MV-4-11 (cell line): ENCODE measurements at places on chromosomes 2 and 18.

DNA sequence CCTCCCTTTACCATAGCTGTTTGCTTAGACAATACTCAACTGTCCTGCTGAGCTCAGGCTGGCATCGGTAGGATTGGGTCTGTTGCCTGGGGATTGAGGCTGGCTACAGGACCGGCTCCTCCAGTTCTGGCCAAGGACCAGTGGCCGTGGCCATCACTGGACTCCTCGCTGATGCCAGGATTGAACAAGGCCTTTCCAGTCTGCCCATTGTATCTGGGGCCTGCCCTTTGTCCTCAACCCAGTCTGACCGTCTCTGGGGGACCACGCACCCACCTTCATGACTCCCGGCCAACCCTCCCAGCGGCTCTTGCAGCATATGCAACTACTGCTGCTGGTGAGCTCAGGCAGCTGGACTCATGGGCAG, 28.7 kb downstream of the SH2D6 start:
- DNase-seq, result no peak

GRCh38 chr2:73266061-73266901, 18.0 kb downstream of the FBXO41 start:
- no peak for DNase-seq

DNA sequence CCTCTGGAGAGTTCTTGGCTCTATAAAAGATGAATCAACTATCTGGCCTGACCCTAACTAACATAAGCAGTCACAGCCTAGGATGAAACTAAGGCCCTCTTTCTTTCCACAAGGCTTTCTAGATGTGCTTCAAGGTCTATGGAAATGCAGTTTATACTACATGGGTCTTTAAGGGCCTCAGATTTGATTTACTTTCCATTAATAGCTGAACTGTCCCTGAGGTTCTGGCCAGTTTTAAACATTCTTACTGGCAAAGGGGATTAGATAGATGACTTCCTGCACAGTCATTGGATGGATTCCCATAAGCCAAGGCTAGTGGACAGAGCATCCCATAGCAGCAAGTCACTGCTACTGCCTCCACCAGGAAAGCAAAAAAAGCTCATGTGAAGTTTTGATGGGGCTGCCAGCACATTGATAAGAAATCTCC, 38.1 kb upstream of the LCLAT1 start:
- no peak for DNase-seq

DNA sequence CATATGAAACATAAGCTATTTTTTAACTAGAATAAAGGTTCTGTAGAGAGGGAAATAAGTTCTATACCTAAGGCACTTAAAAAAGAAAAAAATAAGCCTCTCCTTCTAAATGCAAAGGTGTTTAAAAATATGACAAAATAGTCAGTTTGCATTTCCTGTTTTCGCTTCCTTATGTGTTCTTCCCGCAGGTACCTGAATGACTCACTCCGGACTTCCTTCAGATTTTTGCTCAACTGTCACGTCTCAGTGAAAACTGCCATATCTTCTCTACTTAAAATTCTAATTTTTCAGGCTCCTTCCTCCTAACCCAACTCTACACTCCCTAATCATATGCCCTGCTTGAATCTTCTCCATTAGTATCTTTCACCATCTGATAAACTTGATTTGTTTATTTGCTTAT, 1333.1 kb downstream of the LRP1B start:
- peak; percentile 1 for DNase-seq

DNA sequence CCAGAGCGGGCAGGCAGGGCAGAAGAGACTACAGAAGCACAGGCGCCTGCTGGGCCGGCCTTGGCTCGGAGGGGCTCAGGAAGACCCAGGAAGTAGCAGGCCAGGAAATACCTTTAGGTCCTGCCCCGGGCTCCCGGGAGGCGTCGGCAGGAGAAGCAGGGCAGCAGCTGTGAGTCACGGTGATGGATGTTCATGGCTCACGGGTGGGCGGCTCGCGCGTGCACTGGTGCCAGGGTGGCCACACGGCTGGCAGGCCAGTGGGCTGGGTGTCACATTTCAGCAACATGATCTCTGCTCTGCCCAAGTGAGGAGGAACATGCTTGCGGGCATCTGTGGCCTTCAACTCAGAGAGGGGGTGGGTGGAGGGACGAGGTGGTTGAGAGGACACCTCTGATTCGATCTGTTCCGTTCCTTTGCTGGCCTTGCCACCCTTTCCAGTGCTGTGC, 139.3 kb downstream of the KLHL29 start:
- DNase-seq, result no peak

DNA sequence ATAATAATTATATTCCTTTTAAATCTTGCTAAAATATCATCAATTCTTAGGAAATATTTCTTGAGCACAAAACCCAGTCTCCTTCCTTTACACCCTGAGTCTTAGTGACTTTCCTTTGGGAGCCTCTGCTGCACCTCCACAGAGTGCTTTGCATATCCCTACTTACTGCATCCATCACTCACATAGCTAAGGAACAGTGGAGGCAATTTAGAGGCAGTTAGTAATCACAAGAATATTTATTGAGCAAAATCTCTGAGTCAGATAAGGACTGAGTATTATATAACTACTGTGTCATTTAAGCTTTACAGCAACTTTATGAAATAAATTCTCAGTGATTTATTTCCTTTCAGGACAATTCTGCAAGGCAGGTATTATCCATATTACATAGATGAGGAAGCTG, 327.7 kb downstream of the TMX3 start:
- DNase-seq, result no peak

DNA sequence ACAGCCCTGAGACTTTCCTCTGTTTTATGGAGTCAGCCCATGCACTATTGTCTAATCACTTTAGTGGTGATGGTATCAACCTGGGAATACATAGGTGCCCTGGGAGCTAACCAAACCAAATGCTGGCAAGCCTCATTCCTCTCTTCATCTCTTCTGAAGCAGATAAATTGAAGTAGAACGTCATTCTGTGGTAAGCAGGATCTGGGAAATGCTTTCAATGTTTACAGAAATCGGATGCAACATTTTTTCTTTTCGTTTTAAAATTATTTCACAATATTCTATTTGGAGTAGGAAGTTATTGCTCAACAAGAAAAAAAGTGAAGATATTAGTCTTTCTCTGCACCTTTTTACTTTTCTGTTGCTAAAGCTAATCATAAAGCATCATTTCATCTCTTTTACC, 114.2 kb downstream of the RBMS1 start:
- peak; percentile 68 for DNase-seq

- DNase-seq, result no peak
These were observed 88.2 kb upstream of the TMEM200C start for GRCh38 chr18:5983488-5983887.

DNA sequence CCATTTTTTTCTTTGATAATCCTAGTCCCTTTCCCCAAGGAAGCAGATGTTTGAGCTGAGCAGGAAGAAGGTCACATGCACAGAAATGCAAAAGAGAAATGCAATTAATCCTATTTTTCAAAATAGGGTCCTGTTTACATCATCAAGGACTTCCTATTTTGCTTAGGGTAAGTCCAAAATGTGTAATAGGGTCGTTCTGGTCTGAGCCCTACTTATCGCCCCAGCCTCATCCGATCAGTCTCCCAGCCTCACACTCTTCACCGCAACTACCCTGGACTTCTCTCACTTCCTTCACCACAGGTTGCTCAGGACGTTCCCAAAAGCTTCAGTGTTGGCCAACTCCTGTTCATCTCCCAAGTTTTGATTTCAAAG, 32.8 kb downstream of the FOSL2 start:
- no peak for DNase-seq

DNA sequence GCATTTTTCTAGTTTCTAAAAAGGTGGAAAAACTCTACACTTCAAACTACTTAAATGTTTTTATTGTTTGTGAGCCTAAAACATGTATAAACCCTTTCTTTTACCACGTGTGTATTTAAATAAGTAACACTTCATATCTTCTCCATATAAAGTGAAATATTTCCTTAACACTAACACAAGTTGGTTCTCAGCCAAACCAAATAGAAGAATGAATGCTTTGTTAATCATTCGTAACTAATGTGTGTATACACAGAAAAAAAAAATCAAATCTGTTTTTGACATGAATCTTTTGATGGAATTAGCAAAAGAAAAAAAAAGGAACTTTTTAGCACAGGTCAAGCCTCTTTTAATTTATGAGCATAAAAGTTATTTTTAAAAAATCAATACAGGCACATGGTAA, 89.3 kb downstream of the EHBP1 start:
- no peak for DNase-seq

DNA sequence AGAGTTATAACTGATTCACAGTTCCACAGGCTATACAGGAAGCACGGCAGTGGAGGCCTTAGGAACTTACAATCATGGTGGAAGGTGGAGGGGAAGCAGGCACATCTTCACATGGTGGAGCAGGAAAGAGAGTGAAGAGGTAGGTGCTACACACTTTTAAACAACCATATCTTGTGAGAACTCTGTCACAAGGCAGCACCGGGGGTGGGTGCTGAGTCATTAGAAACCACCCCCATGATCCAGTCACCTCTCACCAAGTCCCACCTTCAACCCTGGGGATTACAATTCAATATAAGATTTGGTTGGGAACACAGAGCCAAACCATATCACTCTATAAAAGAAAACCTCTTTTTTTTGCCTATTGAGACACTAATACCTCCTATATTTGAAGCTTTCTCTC, 1108.5 kb upstream of the CDH2 start:
- DNase-seq, result no peak

DNA sequence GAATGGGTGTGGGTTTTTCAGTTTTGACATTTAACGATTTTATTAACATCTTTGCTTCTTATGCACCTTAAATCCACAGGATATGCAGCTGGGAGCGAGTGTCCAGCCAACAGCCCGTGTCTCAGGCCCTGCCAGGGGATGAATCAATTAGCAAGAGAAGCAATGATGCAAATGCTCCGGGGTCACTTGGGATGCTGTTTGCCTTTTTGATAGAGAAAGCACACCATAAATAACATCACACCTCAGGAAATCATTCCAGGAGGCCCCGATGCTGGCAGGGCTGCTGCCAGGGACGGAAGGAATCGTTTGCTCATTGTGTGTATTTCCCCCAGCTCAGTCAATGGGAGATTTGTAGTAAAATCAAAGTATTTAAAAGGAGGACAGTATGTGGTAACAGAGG, 394.0 kb upstream of the HNRNPA3 start:
- DNase-seq, result no peak

GRCh38 chr2:61905372-61906185, at the start of gene COMMD1:
Gene COMMD1 (plus strand): TSS chr2:61905674. CDS start chr2:61905679, 5 bp downstream.
- DNase-seq, result peak; percentile 62

- DNase-seq, result no peak
These were observed 67.0 kb upstream of the RMP24 start for GRCh38 chr18:35905436-35905835.

DNA sequence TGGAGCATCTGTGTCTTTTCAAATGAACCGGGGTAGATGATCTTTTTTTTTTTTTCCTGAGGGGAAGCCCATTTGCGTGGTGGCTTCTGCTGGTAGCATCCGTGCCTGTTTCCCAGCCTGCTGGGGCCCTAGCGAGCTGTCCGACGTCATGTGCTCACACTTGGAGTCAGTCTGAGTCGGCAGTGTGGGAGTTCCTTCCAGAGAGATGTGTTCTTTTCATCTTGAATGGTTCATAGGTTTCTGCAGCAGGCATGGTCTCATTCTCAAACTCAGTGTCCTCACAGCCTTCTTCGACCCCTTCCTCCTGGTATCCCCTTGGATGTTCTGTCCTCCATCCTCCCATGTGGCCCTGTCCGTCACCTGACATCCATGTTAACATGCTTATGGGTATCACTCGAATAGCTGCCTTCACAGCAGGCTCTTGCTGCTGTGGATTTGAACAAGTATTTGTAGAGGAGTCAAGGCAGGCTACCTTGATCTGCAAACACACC, 51.0 kb downstream of the LDLRAD4 start:
- no peak for DNase-seq

DNA sequence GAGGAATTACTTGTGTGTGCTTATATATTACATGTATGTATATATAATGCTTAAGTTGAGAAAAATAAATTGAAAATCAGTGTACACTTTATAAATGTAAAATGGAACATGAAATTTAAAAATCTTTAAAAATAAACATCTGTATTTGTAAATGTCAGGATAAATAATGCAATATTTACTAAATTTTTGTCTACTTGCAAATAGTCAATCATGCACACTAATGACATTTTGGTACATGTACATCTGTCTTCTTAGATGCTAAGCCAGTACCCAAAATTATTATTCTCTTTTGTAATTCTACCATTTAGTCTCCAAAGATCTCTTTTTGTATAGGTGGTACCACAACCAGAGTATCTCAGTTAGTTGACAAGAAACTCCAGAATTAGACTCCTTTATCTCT, 96.4 kb upstream of the SCN1A start:
- DNase-seq, result no peak

GRCh38 chr18:79576686-79577351, 102.8 kb upstream of the CTDP1 start:
- no peak for DNase-seq

- DNase-seq, result no peak
These were observed 69.9 kb downstream of the OSBPL6 start for GRCh38 chr2:178264211-178264610.

DNA sequence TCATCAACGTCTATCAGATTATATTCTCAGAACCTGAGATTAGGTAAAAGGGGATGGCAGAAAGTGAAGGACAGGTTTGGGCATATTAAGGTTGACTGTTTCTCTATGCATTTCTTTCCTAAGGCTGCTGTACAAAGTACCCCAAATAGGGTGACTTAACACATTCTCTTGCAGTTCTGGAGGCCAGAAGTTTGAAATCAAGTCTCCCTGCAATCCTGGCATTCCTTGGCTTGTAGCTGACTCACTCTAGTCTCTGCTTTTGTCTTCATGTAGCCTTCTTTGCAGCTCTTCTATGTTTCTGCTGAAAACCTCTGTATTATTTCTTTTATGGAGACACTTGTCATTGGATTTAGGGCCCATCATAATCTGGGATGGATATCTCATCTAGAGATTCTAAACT, 364.3 kb downstream of the PLCL1 start:
- no peak for DNase-seq

GRCh38 chr2:169909376-169909775, 82.1 kb downstream of the UBR3 start:
- DNase-seq, result no peak

- DNase-seq, result no peak
These were observed 352.9 kb downstream of the TXNL1 start for GRCh38 chr18:56285387-56286065.

DNA sequence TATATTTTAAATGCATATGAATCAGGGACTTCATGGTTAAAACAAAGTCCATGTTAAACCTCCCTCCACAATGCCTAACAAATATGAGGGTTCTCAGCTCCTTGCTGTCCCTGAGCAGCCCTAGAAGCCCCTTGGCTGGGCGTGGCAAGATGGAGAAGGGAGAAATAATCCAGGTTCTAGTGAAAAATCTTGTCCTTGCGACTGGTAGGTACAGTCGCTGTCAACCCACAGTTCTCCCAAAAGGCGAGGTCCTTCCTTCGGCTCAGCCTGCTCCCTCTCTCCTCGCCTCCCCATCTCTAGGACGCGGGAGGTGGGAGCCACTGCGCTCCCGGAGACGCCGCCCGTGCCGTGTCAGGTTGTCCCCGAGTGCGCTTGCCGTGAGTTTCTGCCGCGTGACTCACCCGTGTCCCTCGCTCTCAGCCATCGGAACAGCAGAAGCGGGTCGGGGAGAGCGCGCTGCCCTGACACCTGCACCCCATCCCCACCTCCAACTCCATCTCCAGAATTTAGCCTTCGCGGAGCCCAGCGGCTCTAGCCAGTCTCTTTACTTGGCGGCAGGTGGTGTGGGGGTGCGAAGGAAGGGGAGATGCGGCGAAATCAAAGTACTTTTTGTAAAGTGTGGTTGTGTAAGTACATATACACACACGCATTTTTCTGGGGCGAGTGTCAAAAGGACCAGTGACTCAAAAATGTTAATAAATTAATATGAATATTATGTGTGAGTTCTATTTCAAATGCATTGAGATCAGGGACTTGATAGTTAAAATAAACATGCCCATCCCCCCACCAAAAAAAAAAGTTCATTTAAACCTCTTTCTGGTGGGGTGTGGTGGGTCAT, 65.1 kb upstream of the TMEM17 start:
- no peak for DNase-seq

GRCh38 chr2:96523659-96524481, 12.7 kb upstream of the ARID5A start:
- DNase-seq, result no peak
